ENCODE measurements at places on chromosomes 7 and 10. TPM values are rescaled to one million over a fixed set of nuclear protein-coding genes. Genes with fewer than 3 reads are reported as not detected.

DNA sequence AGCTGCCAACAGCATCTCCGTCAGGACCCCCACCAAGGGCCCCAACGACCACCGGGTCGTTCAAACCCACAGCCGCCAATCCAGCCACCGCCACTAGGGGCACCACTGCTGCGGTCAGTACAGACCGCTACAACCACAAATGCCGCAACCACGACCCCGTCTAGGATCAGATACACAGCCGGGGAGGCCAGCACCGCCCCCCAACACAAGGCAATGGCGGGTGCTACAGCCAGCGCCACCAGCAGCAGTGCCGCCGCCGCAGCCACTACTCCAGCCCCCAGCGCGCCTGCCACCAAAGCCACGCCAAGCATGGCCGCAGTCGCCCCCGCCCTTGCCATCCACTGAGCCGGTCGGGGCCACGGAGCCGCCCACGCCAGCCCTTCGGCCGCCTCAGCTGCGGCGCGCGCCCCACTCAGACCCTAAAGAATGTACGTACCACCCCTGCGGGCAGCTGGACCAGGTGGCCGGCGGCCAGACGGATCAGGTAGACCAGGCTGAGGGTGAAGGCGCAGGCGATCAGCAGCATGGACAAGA lies 473 bp downstream of the CYP51A1 start:
- peak; percentile 53 for DNase-seq

DKK1 gene
- not detected for total RNA-seq

DNA sequence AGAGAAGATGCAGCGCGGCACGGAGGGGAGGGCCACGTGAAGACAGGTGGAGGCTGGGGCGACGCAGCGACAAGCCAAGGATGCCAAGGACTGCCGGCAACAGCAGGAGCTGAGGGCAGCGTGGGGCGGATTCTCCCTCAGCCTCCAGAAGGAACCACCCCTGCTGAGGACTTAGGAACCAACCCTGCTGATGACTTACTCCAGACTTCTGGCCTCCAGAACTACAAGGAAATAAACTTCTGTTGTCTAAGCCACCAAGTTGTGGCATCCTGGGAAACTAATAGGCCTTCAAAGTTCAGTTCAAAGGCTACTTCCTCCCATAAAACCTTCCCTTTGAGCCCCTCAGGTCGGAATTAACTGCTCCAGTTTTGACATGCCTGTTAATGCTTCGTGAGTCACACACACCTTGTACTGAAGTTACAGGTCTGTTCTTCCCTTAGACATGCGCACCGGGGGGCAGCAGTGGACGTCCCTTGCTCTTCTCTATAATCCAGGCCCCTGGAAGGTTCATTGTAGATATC lies 88.4 kb upstream of the RHEB start:
- DNase-seq: no peak

GRCh38 chr10:116741391-116742351 lies 695 bp downstream of the HSPA12A start:
- no peak for DNase-seq

DNA sequence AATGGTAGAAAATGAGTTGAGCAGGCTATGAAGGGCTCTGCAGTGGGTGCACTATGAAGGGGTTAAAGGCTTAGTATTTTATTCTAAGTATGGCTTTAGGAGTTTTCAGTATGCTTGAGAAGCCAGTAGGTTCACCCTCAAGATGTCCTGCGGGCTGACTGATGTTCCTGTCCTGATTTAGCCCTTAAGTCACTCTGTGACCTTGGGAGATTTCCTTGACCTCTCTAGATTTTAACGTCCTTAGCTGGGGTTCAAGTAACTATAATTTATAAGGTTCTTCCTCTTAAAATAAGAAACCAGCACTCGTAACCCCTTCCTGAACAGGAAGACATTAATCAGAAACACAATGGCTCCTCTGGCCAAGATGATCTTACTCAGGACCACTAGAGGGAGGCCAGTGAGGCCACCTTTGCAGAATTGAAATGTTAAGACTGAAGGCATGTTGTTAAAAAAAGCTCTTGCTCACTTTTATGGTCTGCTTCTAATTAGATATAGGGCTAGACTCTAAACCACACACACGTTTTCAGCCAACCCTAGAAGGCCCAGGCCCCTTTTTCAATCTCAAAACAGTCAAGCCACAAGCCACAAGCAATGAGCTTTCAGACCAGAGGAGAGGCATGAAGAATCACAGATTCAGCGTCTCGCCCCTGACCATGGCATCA lies 41.9 kb downstream of the CDK1 start:
- DNase-seq: no peak

DNA sequence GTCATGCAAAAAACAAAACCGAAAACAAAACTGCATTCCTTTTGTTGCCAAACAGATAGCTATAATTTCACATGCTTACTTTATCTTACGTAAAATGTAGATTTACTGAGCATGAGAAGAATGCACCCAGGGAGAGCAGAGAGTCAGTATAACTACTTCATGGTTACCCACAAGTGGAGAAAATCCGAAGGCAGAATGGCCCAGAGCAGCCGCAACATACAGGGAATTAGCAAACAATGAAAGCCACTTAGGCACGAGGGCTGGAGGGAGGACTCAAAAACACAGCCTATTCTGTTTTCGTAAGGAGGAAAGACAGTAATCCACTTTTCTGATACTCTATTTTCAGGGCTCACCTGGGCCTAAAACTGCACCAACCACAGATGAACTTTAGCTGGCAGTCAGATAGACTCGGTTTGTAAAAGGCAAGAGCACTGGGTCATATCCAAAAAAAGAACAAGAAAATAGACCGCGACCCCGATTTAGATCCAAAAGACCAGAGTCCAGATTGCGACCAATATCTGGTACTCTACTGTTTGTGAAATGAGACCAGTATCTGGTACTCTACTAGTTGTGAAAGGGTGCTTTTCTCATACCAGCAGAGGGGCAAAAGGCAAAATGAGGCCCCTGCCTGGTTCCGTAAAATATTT lies 1.3 kb downstream of the ITPRIP start:
- DNase-seq: no peak

- DNase-seq: no peak
Measured at GRCh38 chr7:40915071-40915470, 780.3 kb downstream of the SUGCT start.

- no peak for DNase-seq
Measured at GRCh38 chr7:55026867-55027490, 8.2 kb downstream of the EGFR start.

PDZD7 gene
- total RNA-seq: 0.47 TPM

DNA sequence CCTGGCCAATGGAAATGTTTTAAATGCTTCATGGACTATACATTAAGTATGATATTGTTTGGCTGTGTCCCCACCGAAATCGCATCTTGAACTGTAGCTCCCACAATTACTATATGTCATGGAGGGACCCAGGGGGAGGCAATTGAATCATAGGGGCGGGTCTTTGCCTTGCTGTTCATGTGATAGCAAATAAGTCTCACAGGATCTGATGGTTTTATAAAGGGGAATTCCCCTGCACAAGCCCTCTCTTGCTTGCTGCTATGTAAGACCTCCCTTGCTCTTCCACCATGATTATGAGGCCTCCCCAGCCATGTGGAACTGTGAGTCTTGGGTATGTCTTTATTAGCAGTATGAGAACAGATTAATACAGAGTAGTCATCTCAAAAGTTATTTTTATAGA lies 32.4 kb upstream of the GRB10 start:
- DNase-seq: no peak

GRCh38 chr10:30877111-30877510 lies 154.6 kb downstream of the ZNF438 start:
- DNase-seq: no peak

GIMAP4 gene
- total RNA-seq: 84.2 TPM

DNA sequence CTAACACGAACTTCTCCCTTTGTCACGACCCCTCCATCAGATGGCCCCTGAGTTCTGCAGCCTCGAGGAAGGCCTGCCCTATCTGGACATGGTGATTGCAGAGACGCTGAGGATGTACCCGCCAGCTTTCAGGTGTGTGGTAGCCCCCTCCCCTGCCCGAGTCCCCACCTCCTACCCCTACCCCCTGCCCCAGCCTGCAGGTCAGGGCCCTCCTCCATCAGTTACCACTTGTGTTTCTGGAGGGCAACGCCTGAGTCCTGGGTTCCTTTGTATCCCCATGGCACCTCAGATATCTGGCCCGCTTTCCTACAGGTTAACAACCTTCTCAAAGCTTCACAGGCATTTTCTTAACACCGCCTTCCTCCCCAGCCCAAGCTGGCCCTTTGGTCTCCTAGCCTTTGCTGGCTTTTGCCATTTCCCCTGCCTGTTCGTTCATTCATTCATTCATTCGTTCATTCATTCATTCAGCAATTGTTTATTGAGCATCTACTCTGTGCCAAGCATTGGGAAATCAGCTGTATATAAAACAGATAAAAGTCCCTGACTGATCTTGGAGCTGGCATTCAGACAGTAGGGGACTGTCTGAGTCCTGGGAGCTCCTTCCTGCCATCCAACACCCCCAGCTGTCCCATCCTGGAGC lies 55.6 kb downstream of the PARP12 start:
- no peak for DNase-seq
